ENCODE measurements at places on chromosomes 16 and 17. TPM values are rescaled to one million over a fixed set of nuclear protein-coding genes. Genes with fewer than 3 reads are reported as not detected.

DNA sequence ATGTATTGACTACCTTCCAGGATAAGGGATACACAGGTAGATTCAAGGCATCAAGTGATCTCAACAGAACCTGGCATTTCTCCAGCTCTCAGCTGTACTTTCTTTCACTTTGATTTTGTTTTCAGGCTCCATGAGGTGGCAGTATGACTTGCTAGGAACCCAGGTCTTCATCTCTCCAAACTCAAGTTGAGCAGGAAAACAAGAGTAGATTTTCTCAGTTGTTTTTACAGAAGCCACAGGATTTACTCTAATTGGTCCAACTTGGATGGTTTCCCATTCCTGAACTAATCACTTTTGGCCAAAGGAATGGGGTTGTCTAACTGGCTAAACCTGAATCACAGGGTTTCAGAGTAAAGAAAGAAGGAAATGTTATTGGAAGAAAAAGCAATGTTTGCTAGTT lies 146.6 kb downstream of the TRIM37 start:
- DNase-seq = no peak

GRCh38 chr17:12415031-12415430 lies 250.7 kb upstream of the MYOCD start:
- DNase-seq = no peak

DNA sequence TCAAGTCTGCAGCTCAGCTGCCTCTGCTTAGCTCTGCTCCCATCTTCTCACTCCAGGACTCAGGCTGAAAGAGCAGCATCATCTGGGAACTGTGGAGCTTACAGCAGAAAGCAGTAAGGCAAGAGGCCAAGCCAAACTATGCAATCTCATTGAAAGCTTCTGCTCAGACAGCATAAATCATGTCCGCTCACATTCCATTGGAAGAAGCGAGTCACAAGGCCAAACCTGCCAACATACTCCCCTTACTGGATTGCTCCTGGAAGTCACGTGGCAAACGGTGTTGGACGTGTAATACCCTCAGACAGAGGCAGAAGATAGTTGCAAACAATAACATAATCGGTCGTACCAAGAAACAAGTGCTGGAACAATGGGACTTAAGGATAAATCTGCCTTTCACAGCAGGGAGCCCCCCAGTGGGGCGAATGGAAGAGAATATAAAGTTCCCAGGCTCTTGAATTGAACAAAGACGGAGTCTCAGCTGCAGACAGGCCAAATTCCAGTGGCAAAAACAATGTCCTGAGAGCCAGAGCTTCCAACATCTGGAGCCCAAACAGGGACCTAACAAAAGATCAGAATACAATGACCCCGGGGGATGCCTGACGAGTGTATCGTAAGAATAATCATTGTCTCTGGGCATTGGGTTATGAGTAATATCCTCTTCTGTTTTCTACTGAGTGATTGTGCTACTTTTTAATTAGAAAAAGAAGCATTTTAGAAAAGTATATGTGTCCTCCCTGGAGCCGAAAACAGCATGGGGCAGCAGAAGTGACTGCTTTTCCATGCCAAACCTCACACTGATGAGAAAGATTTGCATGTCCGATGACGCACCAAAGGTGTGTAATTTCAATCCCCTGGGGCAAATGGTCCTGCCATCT lies 68.4 kb downstream of the CMC2 start:
- DNase-seq = peak; percentile 53

- no peak for DNase-seq
These were observed 73.4 kb downstream of the MYO1D start for GRCh38 chr17:32803544-32803943.

- DNase-seq = no peak
These were observed 21.8 kb downstream of the GSE1 start for GRCh38 chr16:85634747-85635544.

GRCh38 chr17:41230094-41230493 lies 2.2 kb upstream of the KRTAP9-3 start:
- no peak for DNase-seq

DNA sequence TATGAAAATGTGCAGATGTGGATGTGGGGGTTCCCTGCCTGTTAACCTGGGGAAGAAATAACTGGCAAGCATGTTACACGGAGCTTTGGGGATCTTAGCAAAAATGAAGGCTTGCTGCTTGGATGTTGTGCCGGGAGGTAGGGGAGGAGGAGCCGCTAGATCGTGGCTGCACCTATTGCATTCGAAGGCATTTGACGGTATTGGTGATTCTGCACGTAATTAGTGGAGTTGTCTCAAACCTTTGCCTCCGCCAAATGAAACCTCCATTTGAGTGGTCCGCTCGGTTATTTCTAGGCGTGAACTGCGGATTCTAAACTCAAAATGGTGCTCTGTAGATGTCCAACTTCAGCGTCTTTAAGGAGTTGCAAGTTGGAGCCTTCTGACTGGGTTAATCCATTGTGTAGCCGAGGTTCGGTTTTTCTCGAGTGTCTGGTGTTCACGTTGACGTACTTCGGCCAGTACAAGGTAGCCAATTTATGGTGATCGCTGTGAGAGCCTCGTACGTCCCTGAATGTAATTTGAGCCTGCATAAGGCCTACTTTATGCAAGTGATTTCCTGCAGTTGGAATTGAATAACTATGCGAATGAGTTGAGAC lies 1.5 kb downstream of the TNRC6C start:
- DNase-seq = no peak

- no peak for DNase-seq
These were observed 25.3 kb upstream of the KSR1 start for GRCh38 chr17:27430882-27431491.

- DNase-seq = no peak
These were observed 54.1 kb downstream of the SOCS3 start for GRCh38 chr17:78305801-78306200.

GRCh38 chr17:67200727-67201301 lies 44.2 kb downstream of the HELZ start:
- no peak for DNase-seq

DNA sequence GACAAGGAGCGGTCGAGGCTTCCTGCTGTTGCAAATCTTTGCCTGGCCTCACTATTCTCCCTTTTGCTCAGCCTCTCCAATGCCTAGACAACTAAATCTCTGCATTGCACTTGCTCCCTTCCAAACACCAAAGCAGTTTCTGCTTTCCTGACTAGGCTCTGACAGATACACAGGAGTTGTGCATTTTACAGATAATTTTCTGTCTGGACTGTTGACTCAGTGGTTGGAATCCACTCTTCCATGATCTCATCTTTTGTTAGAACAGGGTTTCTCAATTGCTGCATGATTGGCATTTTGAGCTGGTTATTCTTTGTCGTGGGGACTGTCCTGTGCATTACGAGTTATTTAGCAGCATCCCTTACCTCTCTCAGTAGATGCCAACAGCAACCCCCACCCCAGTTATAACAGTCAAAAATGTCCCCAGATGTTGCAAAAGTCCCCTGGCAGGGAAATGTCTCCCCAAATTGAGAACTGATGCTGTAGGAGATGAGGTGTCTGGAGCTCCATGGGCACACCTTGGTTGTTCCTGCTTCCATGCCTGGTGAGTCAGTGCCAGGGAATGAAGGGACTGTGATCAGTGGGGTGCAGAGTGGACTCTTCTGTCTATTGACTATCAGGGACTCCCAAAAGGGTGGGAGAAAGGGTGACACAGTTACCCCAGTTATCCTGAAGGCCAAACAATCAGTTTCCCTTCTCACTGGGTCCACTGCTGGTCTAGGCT lies 557.4 kb upstream of the PSMD7 start:
- no peak for DNase-seq

DNA sequence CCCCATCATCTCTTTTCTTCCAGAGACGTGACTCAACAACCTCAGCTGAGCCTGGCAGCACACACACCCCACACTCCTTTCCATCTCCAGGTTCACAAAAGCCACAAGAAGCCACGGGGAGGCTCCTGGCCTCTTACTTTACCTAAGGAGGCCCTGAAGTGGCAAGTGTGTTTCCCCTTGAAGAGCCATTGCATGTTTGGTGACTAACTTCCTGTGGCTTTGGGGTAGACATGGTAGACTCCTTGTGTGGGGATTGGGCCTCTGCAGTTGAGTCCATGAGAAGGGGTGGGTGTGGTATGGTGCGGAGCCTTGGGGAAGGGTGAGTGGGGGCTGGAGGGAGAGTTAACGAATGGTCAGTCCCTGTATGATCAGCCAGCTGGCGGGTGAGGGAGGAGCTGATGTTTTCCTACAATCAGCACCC lies 24.2 kb downstream of the SAP30BP start:
- DNase-seq = no peak

- DNase-seq = no peak
These were observed 8.8 kb downstream of the GLIS2 start for GRCh38 chr16:4324492-4325252.

- no peak for DNase-seq
These were observed 29.5 kb downstream of the NPLOC4 start for GRCh38 chr17:81607431-81607830.

GRCh38 chr17:73933164-73933766 lies 270.2 kb upstream of the RPL38 start:
- no peak for DNase-seq

DNA sequence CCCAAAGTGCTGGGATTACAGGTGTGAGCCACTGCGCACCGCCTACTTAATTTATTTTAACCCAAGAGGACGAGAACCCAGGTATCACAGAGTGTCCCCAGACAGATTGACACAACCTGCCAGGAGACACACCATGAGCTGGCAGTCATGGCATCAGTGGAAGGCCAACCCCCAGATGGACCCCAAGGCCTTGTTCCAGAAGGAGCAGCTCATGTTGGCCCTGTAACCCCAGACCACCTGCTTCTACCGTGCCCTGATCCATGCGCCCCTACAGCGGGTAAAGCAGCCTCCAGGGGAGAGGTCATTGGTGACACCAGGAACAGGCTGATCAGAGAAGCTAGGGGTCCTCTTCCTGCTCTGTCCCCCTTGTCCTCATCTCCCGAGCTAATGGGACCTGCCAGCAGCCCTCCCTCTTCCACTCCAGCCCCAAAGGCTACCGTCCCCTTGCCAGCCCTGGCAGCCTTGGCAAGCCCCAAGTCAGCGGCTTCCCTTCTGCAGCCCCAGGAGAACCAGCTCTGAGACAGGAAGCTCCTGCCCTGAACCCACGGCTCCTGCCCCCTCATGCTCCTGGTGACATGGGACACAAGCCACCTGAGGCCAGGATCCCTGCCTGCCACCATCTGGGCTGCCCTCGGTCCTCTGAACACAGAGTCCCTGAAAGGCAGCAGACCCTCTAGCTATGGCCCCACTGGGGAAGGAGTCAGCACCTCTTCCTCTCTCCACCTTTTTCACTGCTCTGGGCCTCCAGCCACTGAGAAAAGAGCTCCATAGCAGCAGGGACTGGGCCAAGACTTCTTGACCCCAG lies 6.3 kb downstream of the SULT1A1 start:
- DNase-seq = no peak

GRCh38 chr17:75896415-75897159 lies at the start of gene TRIM65:
TSS of gene TRIM65 (minus strand) at chr17:75896951. CDS start at chr17:75896937, 14 bp downstream.
- DNase-seq = peak; percentile 76

DNA sequence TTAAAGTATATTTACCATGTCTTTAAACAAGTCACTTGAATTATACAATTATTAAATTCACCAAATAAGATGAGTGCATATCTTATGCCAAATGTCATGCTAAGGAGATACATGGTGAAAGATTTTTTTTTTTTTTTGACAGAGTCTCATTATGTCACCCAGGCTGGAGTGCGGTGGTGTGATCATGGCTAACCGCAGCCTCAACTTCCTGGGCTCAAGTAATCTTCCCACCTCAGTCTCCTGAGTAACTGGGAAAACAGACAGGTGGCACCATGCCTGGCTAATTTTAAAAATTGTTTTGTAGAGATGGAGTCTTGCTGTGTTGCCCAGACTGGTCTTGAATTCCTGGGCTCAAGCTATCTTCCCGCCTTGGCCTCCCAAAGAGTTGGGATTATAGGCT lies 149.0 kb upstream of the GOT2 start:
- no peak for DNase-seq

DNA sequence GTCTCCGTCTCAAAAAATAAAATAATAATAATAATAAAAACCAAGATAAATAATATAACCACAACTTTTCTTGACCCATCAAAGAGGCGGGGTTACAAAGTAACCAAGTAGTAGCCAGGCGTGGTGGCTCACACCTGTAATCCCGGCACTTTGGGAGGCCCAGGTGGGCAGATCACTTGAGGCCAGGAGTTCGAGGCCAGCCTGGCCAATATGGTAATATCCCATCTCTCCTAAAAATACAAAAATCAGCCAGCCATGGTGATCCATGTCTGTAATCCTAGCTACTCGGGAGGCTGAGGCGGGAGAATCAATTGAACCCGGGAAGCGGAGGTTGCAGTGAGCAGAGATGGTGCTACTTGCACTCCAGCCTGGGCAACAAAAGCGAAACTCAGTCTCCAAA lies 45.3 kb downstream of the ADCY9 start:
- no peak for DNase-seq

GRCh38 chr17:79027274-79027924 lies 3.4 kb downstream of the C1QTNF1 start:
- peak; percentile 11 for DNase-seq

Gene TMEM100
- total RNA-seq = 33.4 TPM

Gene ALOXE3
- total RNA-seq = not detected

Gene CCL16
- not detected for total RNA-seq

Gene KPNB1
- total RNA-seq = 164 TPM

Gene CNGB1
- not detected for total RNA-seq

Gene KRTAP17-1
- total RNA-seq = not detected

Gene ODAD4
- total RNA-seq = 5.2 TPM

Gene OR1A1
- not detected for total RNA-seq

Gene GP2
- 2.9 TPM for total RNA-seq

Gene SOX8
- 51.3 TPM for total RNA-seq

Gene WSCD1
- total RNA-seq = 5.7 TPM

Gene SMIM22
- not detected for total RNA-seq

Gene TBX6
- total RNA-seq = 0.84 TPM

Gene MPO
- not detected for total RNA-seq

Data from tibial nerve (tissue), 4 donors.